ENCODE measurements at places on chromosomes 7 and 10.
A peak's percentile ranks its signal among the peaks of the same experiment; 100 is the strongest.

DNA sequence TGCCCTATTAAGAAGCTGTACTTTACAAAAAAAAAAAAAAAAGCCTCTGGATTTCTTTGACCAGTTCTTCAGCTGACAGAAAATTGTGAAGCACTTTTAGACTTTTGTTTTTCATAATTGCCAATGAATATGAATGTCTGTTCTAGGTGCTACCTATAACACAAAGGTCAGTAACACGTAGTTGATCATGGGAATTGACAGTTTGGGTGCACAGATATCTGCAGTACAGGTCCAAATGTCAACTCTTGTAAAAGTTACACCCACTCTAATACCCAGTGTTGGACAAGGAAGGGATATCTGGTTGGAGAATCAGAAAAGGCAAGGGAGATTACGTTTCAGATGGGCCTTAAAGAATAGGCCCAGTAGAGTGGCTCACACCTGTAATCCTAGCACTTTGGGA lies 1.8 kb downstream of the REEP3 start:
- H3K27ac ChIP-seq = peak overlapping the region; percentile 20
- peaks cover 20% of the 10 kb centered on the region for H3K36me3 ChIP-seq
- DNase-seq = no peak
- H3K4me3 ChIP-seq = no peak overlapping the region
- H3K4me1 ChIP-seq = peaks cover 36% of the 10 kb centered on the region
- no peaks in the 10 kb centered on the region for H3K27me3 ChIP-seq

DNA sequence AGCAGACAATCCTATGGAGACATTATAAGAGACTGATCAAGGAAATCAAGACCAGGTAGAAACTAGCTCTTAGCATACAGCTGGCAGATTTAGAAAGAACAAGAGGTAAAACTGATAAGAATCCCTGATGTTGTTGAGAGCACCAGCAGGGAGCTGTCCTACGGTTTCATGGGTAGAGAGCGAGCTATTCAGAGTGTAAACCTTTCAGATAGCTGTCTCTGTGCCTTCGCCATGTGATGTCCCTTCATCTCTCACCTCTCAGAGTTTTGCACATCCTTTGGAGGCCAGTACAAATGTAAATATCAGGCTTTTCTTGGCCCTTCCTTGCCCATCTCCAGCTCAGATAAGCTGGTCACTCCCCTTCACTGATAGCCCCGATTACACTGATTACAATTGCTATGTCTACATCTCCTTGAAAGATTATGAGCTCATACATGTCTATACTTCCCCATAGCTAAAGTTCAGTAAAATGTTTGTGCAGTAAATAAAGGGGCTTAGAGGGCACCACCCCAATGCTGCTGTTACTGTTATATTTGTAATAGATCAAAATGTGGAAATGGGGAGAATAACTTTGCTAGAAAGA lies 21.9 kb downstream of the THSD7A start:
- H3K27ac ChIP-seq = no peak overlapping the region
- H3K4me1 ChIP-seq = no peaks in the 10 kb centered on the region
- DNase-seq = no peak
- H3K36me3 ChIP-seq = no peaks in the 10 kb centered on the region
- no peaks in the 10 kb centered on the region for H3K27me3 ChIP-seq

DNA sequence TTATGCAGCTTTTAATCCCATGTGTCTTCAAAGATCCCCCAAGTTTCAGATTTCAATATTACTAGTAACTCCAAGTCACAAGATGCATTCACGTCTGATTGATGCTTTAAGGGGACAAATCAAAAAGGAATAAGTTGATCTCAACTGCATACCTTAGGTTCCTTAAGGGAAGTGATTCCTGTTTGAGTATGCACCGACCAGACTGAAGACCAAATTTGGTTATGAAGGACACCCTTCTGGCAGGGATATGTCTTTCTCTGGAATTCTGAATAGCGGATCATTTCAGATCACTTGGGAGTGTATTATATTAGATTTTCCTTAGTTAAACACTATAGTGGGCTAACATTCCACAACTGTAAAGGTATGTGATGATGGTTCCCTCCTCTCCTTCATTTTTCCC lies 4.3 kb downstream of the KIF5B start:
- no peak overlapping the region for H3K4me3 ChIP-seq
- H3K4me1 ChIP-seq = peaks cover 34% of the 10 kb centered on the region
- no peaks in the 10 kb centered on the region for H3K27me3 ChIP-seq
- no peak overlapping the region for H3K27ac ChIP-seq
- peaks cover 21% of the 10 kb centered on the region for H3K36me3 ChIP-seq
- no peak for DNase-seq

- no peak for DNase-seq
- no peak overlapping the region for H3K4me3 ChIP-seq
- no peaks in the 10 kb centered on the region for H3K36me3 ChIP-seq
- no peaks in the 10 kb centered on the region for H3K27me3 ChIP-seq
- H3K4me1 ChIP-seq = no peaks in the 10 kb centered on the region
These were observed 53.1 kb downstream of the CPED1 start for GRCh38 chr7:121041516-121042148.

DNA sequence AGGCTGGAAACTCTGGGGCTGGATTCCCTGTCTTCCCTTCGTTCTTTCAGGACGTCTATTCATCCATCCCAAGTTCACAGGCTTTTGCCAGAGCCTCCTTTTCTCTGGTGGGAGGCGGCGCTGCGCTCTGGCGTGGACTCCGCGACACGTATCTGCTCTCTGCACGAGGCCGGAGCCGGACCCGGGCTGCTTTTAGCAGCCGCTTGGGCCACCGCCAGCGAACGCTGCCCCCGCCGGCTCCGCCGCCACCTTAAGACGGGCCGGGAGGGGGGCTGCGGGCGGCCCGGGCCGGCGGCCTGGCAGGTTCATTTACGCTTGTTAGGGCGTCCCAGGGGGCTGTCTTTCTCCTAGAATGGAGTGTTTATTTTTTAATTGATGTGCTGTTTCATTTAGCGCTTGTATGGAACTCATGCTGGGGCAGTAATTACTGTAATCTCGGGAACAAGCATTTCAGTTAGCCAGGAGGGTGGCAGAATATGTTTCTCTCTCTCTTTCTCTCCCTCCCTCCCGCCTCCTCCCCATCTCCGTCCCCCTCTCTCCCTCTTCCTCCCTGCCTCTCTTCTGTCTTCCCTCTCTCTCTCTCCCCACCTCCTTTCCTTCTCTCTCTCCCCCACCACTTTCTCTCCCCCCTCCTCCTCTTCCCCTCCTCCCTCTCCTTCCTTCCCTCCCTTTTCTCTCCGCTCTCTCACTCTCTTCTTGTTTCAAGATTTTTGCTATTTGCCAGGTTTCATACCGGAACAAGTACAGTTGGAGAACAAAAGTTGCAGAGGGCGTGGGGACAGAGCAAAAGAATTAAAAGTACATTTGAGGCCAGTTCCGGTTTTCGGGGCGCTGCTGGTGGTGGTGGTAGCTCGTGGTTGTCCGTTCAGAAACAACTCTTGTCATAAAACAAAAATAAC lies 1.3 kb upstream of the FZD8 start:
- H3K36me3 ChIP-seq = no peaks in the 10 kb centered on the region
- H3K27me3 ChIP-seq = peaks cover 25% of the 10 kb centered on the region
- H3K4me3 ChIP-seq = peak overlapping the region; percentile 88
- no peak for DNase-seq

DNA sequence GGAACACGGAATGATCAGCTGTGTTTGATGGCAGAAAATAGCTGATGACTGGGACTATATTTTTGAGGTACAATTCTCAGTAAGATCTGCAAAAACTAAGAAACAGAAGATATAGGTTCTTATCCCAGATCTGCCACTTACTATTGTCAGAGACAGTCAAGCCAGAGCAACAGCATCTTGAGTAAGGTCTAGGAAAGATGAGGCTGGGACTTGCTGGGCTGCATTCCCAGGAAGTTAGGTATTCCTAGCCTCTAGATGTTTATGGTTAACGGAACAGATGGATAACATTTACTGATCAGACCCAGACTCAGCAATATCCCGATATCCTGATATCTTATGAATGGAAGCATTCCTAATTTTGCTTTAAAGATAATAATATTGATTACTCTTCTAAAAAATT lies 68.7 kb upstream of the DNAJB12 start:
- no peaks in the 10 kb centered on the region for H3K4me1 ChIP-seq
- H3K36me3 ChIP-seq = peaks cover 29% of the 10 kb centered on the region
- H3K27me3 ChIP-seq = no peaks in the 10 kb centered on the region
- no peak for DNase-seq
- H3K27ac ChIP-seq = no peak overlapping the region

DNA sequence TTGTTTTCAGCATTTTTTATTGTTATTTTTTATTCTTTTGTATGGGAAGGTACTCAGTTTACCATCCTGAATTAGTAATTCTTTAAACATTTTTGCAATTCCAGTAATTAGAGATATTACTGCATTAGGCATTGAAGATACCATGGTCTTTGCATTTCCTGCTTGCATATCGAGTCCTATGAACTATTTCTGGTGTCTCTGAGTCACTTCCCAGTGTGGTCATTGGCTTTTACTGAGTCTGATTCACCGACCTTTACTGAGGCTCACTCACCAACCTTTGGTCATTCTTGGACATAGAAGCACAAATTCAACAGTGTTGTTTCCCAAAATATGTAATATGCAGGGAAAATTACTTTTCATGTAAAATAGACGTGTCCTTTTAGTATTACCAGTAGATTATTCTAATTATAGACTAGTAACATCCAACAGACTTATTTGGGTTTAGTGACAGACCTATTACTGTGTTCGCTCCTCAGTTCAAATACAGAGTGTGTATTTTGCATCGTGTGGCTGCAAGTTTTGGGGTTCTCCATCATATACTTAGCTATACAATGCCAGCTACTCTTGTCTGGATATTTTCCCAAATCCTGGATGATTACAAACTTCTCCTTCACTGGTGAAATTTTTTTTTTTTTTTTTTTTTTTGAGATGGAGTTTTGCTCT lies 180.7 kb upstream of the PRSS1 start:
- H3K27ac ChIP-seq = no peak overlapping the region
- H3K4me3 ChIP-seq = no peak overlapping the region
- peaks cover 37% of the 10 kb centered on the region for H3K27me3 ChIP-seq
- H3K36me3 ChIP-seq = no peaks in the 10 kb centered on the region
- H3K4me1 ChIP-seq = peaks cover 7% of the 10 kb centered on the region

DNA sequence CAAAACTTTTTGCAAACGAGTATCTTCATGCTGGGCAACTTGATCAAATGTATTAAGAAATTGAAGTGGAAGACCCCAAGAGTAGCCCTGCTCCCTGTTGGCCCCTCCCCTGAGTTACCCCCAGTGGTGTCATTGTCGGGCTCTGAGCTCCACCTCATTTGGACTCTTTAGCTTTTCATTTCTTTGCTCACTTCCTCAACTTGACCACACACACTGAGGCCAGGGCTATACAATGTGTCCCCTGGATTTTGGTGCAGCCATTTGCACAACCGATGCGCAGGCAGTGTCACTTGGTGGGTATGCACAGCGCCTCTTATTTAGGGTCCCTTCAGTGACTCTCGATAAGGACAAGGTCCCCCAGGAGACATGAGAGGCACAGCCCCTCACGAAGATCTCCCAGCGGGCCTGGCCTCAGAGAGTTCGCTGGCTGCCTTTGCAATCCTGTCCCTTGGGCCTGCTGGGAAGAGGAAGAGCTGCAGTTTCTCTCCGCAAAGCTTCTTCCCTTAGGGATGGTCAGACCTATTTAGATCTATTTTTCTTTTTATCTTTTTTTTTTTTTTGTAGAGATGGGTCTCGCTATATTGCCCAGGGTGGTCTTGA lies 2.5 kb upstream of the MUC3A start:
- no peaks in the 10 kb centered on the region for H3K4me1 ChIP-seq
- H3K27ac ChIP-seq = no peak overlapping the region
- DNase-seq = no peak
- H3K27me3 ChIP-seq = peaks cover 51% of the 10 kb centered on the region

- no peak overlapping the region for H3K4me3 ChIP-seq
- H3K36me3 ChIP-seq = no peaks in the 10 kb centered on the region
- no peak for DNase-seq
- no peaks in the 10 kb centered on the region for H3K4me1 ChIP-seq
These were observed 290.1 kb upstream of the ZNF32 start for GRCh38 chr10:43938810-43939209.

GRCh38 chr10:91557651-91558111 lies 75.2 kb downstream of the PPP1R3C start:
- no peak for DNase-seq
- no peak overlapping the region for H3K27ac ChIP-seq
- peaks cover 8% of the 10 kb centered on the region for H3K4me1 ChIP-seq
- no peak overlapping the region for H3K4me3 ChIP-seq
- H3K36me3 ChIP-seq = peaks cover 3% of the 10 kb centered on the region

DNA sequence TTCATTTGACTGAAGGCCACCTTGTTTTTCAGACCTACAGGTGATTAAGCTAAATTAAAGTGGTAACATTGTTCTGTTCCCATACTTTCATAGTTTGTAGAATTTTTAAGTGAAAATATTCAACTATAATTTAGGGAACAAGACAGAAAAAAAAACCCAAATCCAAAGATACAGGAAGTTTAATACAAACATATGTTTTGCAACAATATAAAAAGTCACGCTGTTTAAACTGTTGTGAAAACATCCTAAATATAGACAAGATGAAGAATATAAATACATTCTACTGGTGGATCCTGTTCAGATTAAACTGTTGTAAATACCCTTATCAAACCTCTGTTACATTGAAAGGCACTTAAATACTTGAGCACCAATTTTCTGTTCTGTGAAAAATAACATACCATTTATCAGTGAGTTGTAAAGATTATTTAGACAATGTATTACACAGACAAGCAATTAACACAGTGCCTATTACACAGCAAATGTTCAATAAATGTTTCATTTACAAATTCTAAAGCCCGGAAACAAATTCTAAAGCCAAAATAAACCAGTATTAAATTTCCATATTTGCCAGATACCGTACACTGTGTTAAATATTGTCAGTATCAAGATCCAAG lies 14.2 kb downstream of the ASZ1 start:
- no peak overlapping the region for H3K27ac ChIP-seq
- peaks cover 4% of the 10 kb centered on the region for H3K27me3 ChIP-seq
- no peaks in the 10 kb centered on the region for H3K4me1 ChIP-seq
- H3K4me3 ChIP-seq = no peak overlapping the region

- peaks cover 4% of the 10 kb centered on the region for H3K36me3 ChIP-seq
- DNase-seq = peak; percentile 36
These were observed 2.0 kb downstream of the ZNF503 start for GRCh38 chr10:75399461-75400162.

- peak within 1 kb of the TSS; percentile 97 for H3K4me3 ChIP-seq
- peak; percentile 93 for DNase-seq
- H3K4me1 ChIP-seq = peaks cover 22% of the 10 kb centered on the region
- no peaks in the 10 kb centered on the region for H3K27me3 ChIP-seq
- H3K27ac ChIP-seq = peak within 1 kb of the TSS; percentile 98
- peaks cover 9% of the 10 kb centered on the region for H3K36me3 ChIP-seq
These were observed at the start of gene MKRN1 for GRCh38 chr7:140479062-140479738. Gene MKRN1, minus strand, starts transcription at chr7:140479505. Its CDS starts 161 bp downstream, at chr7:140479344.

- no peak for DNase-seq
- no peaks in the 10 kb centered on the region for H3K4me1 ChIP-seq
- no peaks in the 10 kb centered on the region for H3K27me3 ChIP-seq
- H3K4me3 ChIP-seq = no peak overlapping the region
These were observed 51.5 kb downstream of the ANKMY2 start for GRCh38 chr7:16594061-16594460.
